ENCODE measurements at places on chromosomes 5 and 9.
A peak's percentile ranks its signal among the peaks of the same experiment; 100 is the strongest.

DNA sequence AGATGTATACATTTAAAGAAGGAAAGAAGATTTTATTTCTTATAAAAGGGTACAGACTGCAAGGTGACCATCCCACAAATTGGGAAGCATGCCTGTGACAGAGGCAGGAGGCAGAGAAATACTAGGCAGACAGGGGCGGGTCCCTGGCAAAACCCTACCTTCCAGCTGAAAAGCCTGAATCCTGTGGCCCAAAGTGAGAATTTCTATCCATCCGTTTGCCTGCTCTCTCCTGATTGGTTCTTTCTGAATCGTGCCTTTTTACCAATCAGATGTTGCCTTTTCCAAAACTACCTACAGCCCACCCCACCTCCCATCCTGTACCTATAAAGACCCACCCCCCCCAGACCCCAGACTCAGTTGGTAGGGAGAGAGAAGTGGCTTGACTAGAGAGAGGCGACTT lies 3.4 kb upstream of the SH3GLB2 start:
- DNase-seq: no peak

DNA sequence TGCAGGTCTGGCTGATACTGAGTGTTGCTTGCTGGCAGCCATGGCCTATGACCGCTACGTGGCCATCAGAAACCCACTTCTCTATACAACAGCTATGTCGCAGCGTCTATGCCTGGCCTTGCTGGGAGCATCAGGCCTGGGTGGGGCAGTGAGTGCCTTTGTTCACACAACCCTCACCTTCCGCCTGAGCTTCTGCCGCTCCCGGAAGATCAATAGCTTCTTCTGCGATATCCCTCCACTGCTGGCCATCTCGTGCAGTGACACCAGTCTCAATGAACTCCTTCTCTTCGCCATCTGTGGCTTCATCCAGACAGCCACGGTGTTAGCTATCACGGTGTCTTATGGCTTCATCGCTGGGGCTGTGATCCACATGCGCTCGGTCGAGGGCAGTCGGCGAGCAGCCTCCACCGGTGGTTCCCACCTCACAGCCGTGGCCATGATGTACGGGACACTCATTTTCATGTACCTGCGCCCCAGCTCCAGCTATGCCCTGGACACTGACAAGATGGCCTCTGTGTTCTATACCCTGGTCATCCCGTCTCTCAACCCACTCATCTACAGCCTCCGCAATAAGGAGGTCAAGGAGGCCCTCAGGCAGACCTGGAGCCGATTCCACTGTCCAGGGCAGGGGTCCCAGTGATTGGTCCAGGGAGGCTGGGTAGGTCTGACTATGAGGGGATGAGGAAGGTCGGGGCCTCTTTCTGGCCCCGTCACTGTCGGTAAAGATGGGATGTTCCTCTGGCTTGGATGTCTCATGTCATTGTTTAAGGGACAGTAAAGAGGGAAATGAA lies 718 bp downstream of the OR5C1 start:
- no peak for DNase-seq

DNA sequence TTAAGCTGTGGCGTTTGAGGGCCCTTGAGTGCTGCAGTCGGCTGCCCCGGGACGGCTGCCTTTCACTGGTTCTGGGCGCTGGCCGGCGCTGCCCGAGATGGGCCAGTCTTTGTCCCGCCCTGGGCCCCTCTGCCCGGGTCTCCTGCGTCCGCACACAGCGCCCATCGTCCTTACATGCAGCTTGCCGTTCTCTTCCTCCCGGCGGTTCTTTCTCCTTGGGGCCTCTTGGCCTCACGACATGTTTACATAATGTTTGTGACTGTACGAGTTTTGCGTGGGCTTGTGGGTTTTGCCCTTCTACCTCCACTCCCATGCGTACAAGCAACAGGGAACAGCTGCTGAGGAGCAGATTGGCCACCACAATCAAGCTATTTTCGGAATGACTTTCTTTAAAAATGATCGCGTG lies 618 bp downstream of the TNPO1 start:
- peak; percentile 66 for DNase-seq

- DNase-seq: no peak
These were observed 174.7 kb downstream of the WDR70 start for GRCh38 chr5:37553720-37554404.

DNA sequence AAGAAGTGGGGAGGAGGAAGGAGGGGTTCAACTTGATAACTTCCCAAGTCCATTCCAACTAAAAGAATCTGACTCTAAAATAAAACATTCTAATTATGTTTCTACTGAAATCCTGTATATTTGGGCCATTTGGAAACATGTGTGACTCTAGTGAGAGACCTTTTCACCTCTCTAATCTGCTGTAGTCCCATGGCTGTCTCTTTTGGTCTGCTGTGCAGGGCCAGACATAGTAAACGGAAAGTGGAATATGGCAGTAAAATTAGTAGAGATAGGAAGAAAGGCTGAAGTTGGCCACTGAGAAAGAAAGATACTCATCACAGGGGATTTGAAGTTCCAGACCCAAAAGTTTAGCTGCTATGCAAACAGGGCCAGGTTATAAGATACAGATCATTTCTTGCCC lies 15.9 kb downstream of the RFX3 start:
- DNase-seq: no peak

DNA sequence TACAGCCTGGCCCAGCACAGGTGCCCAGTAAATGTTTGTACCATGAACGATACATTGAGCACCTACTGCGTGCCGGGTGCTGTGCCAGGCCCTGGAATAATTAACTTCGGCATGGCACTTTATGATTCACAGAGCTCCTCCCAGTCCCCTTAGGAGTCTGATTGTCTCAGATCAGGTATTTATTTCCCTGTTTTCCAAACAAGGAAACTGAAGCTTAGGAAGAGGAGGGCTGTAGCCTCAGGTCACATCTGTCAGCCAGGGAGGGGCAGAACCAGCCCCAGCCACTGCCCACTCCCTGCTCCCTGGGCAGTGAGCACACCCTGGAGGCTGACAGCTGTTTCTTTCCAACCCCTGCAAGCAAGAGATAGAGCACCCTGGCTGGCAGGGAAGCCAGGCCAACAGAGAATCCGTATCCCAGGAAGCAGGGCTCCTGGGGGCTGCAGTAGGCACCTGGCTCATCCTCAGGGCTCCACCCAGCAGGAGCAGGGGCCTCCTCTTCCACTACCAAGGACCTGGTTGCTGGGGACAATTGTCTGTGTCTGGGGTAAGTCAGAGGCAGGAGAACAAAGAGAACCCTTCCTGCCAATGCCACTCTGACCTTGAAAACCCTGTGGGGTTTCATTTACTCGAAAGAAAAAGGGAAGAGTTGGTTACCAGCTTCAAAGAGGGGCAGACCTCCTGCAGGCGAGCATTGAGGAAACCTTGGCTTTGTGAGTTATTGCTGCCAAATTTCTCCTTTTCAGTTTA lies 69.0 kb downstream of the DAB2IP start:
- DNase-seq: no peak

DNA sequence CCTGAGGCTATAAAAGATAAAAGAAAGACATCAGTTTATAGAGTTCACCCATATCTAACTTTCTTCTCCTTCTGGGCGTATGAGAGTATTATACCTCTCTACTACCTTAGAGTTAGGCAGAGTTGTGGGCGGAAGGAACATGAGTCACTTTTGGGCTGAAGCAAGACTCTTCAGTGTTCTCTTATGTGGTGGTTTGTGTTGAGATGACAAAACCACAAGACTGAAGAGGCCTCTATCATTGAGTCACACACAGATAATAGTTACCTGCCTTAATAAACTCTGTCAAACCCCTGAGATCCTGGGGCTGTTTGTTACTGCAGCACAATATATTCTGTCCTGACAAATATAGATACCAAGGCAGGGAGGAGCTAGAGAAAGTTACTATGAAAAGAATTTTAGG lies 184.2 kb downstream of the EFNA5 start:
- no peak for DNase-seq

DNA sequence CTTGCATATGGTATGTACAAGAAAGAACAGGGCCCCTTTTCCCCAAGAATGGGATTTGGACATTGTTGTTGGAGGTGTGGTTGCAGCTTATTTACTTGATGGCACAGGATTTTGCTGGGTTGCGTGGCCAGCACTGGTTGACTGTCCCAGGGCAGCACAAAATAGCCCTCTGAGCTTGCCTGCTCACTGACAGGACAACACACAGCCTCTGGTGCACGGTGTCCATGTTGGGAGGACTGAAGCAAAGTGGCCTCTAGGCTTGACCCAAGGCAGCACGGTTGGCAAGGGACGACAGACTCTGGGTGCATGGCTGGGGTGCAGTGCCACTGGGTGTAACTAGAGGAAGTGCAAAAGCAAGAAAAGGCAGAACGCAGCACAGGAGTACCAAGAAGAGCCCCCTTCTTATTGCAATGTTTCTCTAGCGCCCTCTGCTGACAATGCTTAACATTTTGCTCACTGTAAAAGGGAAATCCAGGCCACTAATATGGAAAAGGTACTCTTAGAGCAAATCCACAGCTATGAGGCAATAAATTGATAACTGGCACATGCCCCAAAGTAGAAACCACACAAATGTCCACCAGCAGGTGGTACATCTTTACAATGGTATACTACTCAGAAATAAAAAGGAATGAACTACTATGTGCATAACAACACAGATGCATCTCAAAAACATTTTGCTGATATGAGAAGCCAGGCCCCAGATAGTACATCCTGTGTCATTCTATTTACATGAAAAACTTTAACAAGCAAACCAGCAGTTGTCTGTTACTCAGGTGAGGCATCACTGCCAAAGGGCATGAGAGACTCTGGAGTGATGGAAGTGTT lies 47.4 kb upstream of the BARX1 start:
- DNase-seq: no peak

DNA sequence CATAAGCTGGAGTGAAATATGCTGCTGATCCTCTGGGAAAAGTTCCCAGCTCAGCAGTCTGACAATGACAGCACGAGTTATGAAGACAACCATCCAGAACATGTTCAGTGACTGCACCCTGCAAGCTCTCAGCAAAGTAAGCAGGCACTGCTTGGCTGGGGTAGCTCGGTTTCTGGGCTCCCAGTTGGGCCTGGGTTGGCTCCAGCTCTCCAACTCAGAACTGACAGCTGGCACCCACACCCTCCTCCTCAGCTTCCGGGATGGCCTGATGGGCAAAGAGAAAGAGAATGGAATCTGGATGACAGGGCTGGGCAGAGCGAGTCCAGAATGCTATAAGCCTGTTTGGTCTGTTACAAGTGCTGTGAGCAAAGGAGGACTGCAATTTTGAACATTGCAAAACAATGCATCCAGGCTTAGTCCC lies 185.0 kb downstream of the CSNK1G3 start:
- DNase-seq: no peak

GRCh38 chr9:128213746-128214497 lies 10.7 kb downstream of the DNM1 start:
- no peak for DNase-seq

DNA sequence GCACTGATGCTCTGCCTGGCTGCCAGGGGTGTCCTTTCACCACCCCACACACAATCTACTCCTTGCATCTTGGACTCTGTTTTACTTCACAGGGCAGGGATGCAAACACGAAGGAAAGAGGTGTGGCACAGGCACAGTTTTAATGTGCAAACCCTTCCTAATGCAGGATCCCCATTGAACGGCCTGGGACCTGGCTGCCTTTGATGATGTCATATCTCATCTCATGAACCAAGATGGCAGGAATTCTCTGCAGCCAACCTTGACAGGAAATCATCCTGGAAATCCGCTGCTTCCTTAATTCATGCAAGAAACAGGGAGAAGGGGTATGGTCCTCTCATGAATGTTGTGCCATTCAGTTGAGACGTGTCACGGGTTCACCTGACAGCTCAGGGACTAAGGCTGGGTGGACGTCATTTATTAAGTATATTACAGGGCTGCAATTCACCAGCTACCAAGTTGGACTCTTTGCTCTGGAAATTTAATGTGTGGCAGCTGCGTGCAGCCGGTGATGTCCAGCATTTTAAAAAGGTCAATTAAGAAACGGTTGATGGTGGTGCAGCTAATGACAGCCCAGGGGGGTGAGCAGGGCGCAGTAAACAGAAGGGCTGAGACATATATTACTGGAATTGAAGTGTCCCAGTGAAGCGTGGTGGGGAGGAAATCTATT lies 91.5 kb downstream of the LMNB1 start:
- DNase-seq: no peak

DNA sequence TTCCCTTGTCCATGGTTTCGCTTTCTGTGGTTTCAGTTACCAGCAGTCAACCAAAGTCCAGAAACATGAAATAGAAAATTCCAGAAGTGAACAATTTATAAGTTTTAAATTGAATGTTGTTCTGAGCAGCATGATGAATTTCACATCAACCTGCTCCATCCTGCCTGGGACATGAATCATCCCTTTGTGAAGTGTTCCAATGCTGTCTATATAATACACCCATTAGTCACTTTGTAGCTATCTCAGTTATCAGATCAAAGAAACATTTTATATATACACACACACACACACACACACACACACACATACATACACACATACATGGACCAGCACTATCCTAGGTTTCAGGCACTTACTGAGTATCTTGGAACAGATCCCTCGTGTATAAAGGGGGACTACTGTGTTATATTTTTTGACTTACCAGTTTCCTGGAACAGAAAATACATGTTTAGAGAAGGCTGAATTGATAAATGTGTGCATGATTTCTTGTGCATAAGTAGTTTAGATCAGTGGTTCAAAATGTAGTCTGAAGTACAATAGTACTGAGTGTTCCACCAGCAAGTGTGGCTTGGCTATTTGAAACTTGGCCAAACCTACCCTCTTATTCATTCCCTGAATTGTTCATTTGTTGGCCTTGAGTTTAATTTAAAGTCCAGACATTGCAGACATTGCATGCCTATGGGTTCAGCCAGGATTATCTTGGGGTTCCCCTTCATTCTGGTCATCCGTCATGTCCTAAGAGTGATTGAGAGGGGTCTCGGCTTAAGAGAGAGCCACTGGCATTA lies 510.0 kb downstream of the GADD45G start:
- no peak for DNase-seq

GRCh38 chr5:38837416-38837815 lies 8.4 kb upstream of the OSMR start:
- no peak for DNase-seq

DNA sequence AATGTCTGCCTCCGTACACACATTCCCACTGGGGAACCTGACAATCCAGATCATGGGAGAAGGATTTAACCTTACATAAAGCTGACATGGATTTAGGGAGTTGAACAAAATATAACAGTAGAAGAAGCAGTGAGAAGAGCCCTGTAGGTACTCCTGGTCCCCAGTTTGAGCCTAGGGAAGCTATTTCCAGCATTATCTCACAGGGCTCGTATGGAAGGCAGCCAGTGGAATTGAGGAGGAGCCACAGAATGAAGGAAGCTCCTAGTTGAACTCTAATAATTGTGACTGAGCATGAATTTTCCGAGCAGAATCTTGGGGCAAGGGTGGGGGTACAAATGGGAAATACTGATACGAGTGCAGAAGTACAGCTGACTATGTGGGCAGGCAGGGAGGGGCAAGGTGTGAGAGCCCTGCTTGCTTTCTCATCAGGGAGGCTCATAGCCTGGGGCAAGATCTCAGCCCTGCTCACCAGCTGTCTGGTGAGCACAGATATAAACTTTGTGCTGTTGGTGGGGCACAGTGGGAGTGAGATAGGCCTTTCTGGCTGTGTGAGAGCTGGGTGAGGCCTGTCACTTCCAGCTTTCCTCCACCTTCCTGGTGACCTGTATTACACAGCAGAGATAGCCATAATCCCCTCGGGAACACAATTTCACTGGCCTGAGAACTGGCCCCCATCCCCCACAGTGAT lies 290.7 kb upstream of the IL12B start:
- DNase-seq: no peak

GRCh38 chr9:79163544-79163943 lies 408.2 kb upstream of the TLE4 start:
- no peak for DNase-seq

Measured in upper lobe of left lung (tissue), 6 donors.